NCI-H82 (cell line): ENCODE measurements at places on chromosomes 5 and 9.
A peak's percentile ranks its signal among the peaks of the same experiment; 100 is the strongest.

GRCh38 chr9:124771867-124772679, 962 bp upstream of the NR6A1 start:
- peak; percentile 85 for DNase-seq

DNA sequence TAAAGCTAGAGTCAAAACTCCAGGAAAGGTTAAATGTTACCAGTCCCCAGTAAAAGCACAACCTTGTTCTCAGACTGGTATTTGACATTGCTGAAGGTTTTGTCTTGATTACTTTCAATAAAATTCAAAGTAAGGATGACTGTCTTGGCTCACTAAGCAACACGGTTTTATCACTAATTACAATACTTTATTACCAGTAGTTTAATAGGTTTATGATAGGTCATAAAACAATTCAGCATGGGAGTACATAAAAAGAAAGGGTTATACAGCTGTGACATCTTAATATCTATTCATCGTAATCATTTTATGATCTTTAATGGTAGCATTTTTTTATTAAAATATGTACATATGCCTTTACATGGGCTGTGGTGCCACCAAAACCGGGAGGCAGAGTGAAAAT, 370.7 kb upstream of the IRX2 start:
- no peak for DNase-seq

DNA sequence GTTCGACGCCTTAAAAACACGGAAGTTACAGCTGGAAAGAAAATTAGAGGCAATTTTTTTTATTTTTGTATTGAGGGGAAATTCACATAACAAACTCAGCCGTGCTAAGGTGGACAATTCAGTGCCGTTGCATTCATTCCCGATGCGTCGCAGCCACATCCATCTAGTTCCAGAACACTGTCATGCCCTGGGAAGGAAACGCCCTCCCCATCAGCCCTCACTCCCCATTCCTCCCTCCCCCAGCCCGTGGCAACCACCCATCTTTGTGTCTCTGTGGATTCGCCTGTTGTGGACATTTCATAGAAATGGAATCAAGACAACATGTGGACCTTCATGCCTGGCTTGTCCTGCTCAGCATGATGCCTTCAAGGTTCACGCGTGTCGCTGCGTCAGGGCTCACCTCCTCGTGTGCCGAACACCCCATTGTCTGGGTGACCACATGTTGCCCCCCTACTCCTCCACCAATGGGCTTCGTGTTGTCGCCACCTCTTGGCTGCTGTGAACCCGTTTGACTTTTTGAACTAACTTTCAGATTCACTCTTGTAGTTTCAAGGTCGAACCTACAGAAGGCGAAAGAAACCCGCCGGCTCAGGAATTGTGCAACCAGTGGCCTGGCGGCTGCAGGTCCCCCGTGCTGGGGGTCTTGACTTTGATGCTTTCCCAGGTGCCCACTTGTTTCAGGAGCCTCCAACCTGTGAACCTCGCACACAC, 17.4 kb upstream of the CAMSAP1 start:
- DNase-seq = no peak

GRCh38 chr5:178544166-178544834, 45.9 kb downstream of the COL23A1 start:
- no peak for DNase-seq

- DNase-seq = no peak
These were observed 38.2 kb downstream of the HAVCR1 start for GRCh38 chr5:157020511-157021222.

- DNase-seq = peak; percentile 69
These were observed 177.3 kb upstream of the C9orf72 start for GRCh38 chr9:27750566-27750965.

GRCh38 chr9:115997923-115998322, 155.7 kb upstream of the PAPPA start:
- DNase-seq = no peak
